NCI-H2029 (cell line): ENCODE measurements at places on chromosomes 11 and 22.
A peak's percentile ranks its signal among the peaks of the same experiment; 100 is the strongest.

- DNase-seq = no peak
Measured at GRCh38 chr11:123473941-123474677, 44.0 kb downstream of the GRAMD1B start.

DNA sequence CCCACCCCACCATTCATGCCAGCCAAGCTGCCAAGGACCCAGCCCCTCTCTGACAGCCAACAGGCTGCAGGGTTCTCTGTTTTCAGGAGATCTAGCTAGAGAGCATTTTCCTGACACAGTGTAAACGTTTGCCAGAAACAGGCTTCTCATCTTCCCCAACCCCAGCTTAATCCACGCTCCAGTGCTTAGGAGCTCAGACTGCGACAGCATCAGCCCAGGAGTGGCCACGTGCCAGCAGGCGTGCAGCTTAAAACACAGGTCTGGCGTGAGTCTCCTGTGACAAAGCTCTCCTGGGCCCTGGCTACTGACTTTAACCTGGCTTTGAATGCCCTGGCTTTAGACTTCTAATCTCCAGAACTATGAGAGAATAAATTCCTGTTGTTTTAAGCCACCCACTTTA is 66.6 kb downstream of the GALNT18 start:
- DNase-seq = peak; percentile 94

GRCh38 chr11:67486481-67487195 is 3.8 kb downstream of the AIP start:
- no peak for DNase-seq

DNA sequence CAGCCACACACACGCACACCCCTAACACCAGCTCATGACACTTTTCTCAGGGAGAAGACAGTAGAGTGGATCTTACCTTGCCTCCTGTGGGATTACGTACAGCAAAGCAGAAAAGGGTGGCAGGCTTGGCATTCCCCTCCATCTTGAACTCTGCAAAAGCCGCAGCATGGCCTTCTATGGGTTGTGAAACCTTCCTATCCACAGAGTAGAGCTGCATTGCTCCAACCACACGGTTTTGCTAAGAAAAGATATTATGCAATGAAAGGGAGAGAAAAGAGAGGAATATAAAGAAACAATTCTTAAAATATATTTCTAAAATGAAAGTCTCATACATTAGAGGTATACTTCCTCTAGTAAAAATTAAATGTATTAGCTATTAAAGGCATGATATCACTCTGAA is 48.8 kb downstream of the CLTCL1 start:
- no peak for DNase-seq

DNA sequence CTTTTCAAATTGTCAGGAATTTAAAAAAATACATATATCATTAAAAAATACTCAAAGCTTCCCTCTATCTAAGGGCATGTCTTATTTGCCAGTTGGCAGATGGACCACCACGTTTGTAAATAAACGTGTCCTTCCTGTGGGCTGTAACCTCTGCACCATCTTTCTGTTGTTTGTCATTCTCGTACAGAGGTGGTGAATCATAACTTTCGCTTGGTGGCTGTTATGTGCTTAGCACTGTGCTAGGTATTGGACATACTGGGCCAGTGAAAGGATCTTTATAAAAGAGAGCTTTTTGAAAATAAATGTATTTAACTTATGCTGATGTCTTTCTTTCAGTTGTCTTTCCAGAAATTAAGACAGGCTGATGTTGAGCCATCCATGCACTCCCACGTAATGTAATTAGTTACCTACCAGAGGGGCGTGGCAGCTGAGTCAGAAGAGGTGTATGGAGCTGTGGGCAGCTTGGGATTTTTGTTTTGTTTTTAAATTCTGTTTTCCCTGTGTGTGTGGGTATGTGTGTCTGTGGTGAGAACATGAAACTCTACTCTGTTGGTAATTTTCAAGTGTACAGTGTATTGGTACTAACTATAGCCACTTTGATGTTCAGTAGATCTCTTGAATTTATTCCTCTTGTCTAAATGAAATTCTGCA is 62.7 kb downstream of the TECTA start:
- DNase-seq = no peak

DNA sequence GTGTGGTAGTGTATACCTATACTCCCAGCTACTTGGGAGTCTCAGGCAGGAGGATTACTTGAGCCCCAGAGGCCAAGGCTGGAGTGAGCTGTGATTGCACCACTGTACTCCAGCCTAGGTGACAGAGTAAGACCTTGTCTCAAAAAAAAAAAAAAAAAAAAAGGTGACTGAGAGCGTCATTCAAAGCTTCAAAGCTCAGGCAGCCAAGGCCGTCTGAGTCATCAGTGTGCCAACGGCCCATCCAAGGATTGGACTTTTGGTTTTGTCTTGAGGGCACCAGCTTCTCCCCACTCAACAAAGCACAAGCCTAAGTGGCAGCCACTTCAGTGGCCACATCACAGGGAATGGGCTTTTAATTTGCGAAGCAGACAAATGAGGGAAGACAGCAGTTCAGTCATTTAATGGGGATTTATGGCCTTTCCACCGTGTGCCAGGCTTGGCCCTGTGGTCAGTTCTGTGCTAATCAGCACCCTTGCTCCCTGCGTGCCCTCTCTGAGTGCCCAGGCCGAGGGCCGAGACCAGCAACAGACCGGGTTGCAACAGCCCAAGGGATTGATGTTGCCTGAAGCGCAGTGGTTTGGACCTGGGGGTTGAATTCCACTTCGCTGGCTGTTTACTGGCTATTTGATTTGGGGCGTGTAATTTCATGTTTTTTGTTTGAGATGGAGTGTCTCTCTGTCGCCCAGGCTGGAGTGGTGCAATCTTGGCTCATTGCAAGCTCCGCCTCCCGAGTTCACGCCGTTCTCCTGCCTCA is 30.2 kb upstream of the CRYBB3 start:
- DNase-seq = no peak

DNA sequence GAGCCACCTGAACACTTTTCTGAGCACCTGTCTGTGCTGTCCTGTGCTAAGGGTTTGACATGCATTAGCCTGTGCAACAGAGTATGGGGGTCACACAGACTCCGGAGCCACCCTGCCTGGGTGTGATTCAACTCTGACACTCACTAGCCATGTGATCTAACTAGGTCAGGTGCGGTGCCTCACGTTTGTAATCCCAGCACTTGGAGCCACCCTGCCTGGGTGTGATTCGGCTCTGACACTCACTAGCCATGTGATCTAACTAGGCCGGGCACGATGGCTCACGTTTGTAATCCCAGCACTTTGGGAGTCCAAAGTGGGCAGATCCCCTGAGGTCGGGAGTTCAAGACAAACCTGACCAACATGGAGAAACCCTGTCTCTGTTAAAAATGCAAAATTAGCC is 11.4 kb downstream of the UBE2L6 start:
- DNase-seq = no peak

DNA sequence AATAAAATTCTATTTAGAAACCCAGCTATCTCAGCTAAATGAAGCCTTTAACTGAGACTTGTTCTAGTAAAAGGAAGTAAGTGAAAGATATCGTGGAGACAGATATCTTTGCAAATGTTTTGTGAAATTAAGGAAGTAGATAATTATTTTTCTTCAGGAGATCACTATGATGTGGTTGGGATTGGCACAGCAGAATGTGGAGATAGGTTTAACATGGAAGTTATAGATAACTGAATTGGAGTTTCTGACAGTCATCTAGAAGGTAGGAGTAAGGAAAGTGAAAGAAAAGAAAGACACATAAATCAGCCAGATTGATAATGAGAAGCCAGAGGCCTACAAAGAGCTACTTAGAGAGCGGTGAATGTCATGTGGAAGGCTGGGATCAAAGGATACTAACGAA is 4.7 kb upstream of the CASP5 start:
- DNase-seq = no peak

- DNase-seq = no peak
Measured at GRCh38 chr11:41483956-41484355, 24.5 kb upstream of the LRRC4C start.

DNA sequence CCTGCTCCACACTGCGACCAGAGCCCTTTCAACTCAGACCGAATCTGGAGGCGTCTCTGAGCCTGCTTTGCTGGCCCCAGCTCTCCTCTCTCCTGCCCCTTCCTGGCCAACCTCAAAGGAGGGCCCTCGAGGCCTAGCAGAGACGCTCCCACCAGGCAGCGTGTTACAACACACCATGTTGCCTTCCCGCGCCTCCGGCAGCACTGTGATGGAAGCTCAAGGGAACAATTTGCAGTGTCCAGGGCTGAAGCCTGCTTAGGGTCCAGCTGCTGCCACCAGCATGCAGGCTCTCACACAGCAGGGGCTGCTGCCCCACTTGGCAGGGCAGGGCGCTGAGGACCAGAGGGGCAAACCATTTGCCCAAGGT is 18.4 kb downstream of the LINC01488 start:
- DNase-seq = no peak

- no peak for DNase-seq
Measured at GRCh38 chr11:43515090-43515489, 156.4 kb downstream of the TTC17 start.

GRCh38 chr22:20198557-20199319 is 47.9 kb upstream of the CCDC188 start:
- no peak for DNase-seq

- no peak for DNase-seq
Measured at GRCh38 chr22:33337524-33337923, 279.3 kb upstream of the SYN3 start.

GRCh38 chr22:39239561-39240423 is 5.0 kb downstream of the PDGFB start:
- peak; percentile 89 for DNase-seq

DNA sequence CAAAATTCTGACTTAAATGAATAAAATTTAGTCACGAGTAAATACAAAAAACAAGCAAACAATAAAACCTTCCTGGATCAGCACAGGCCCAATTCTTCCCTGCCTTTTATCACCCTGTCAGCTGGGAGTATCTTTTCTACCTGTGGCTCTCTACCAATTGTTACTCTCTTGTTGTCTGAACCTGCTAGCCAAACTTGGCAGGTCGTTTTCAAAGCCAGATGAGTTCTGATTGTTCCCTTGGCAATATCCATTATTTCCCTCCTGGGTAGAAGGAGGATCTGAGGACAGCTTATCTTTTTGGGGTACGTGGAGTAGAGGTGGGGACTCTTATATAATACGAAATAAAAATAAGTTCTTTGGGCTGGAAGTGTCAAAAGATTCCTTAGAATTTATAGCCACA is 40.2 kb downstream of the SNX19 start:
- DNase-seq = no peak

- no peak for DNase-seq
Measured at GRCh38 chr22:27492566-27493201, 308.9 kb downstream of the MN1 start.

- DNase-seq = no peak
Measured at GRCh38 chr11:120780239-120780638, 243.7 kb upstream of the TBCEL start.

DNA sequence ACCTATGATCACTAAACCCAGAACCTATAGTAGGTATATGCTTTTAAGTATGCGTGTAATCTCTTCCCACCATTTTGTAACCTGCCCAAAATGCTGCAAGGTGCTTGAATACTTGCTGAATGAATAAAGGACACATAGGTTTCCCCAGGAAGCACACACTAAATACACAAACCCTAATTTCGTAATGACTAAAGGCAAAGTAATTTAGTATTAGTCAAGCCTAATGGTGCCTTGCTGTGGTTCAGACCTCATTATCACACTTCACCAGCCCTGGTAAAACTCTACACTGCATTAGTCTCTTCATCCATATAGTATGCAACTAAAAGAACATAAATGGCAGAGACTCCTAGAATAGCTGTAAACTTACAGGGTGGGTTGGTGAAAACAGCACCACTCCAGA is 289.0 kb upstream of the PITPNB start:
- no peak for DNase-seq

- no peak for DNase-seq
Measured at GRCh38 chr11:134397304-134398078, 14.6 kb downstream of the B3GAT1 start.

DNA sequence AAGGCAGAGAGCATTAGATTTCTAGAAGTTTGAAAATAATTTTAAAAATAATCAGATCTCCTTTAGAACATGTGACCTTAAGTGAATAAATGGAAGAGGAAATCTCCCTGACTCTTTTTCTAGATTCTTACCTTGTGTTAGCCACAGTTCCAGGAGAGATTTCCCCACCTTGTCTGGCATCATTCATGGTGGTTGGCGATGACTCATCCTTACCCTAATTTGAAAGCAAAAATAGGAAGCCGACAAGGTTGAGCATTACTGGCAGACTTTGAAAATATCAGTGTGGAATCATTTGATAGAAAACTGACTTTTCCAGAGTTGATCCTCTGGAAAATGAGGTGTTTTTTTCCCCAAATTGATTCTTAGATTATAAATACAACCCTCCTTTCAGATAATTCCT is 48.1 kb downstream of the CNTN5 start:
- DNase-seq = no peak

GRCh38 chr11:61694946-61695706 is 14.9 kb downstream of the DAGLA start:
- DNase-seq = no peak

- DNase-seq = no peak
Measured at GRCh38 chr11:93291898-93292297, 38.6 kb upstream of the DEUP1 start.

DNA sequence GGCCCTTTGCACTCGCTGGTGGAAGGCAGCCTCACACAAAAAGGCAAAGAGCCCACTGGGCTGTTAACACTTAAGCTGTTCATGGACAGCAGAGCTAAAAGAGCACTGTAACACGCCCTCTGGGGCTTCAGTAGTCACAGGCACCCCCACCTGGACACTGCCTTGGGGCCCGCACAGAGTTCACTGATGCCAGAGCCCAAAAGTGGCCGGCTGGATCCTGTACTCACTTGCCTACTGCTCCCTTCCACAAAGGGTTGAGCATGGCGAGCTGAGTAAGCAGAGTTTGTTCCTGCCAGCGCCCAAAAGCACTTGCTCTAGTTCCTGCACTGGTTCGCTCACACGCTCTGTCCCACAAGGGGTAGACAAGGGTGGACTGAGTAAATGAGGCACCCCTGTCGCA is 78.8 kb downstream of the RELT start:
- no peak for DNase-seq

GRCh38 chr22:17243524-17243923 is 24.3 kb upstream of the ADA2 start:
- no peak for DNase-seq

DNA sequence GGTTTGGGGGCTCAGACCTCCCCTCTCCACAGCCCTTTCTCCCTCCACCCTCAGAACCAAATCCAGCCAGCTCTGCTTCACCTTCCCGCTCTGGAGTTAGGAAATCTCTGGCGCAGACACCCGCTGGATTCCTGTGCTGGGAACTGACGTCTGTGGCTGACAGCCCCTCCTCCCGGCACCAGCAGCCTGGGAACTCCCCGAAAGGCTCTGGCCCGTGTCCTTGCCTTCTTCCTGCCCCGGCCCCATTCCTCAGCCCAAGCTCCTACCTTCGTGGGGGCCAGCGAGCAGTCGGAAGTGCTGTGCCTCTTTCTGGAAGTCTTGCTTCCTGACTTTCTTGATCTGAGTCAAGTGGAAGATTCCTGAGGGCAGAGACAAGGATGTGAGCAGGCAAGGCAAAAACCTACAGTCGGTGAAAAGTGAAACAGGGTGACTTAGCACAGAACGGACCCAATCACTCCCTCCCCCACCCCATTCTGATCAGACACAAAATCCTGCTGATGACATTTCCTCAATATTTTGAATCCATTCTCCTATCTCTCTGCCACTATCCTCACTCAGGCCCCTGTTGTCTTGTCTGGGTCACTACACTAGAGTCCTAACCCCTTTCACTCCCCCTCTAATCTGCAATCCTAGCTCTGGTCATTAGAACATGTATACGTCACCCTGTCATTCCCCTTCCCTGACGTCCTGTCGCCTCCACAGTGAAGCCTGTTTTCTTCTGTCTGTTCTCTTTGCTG is 34.1 kb downstream of the CHRDL2 start:
- no peak for DNase-seq

GRCh38 chr11:82557274-82557673 is 176.4 kb downstream of the FAM181B start:
- no peak for DNase-seq
